ENCODE measurements at places on chromosomes 1 and 21. TPM values are rescaled to one million over a fixed set of nuclear protein-coding genes. Genes with fewer than 3 reads are reported as not detected.

GRCh38 chr21:26935977-26936376 is 30.9 kb downstream of the ADAMTS5 start:
- DNase-seq, result no peak

GRCh38 chr1:53025034-53025768 is 36.8 kb upstream of the PODN start:
- no peak for DNase-seq

PRAMEF13 gene
- not detected for total RNA-seq

SPATA45 gene
- not detected for total RNA-seq

BLZF1 gene
- 18.8 TPM for total RNA-seq

ST6GALNAC3 gene
- total RNA-seq, result 13.1 TPM

All from upper lobe of left lung (tissue), 6 donors.